ENCODE measurements at places on chromosomes 3 and 15.

GRCh38 chr3:52243791-52244628 is 1.5 kb upstream of the PPM1M start:
- DNase-seq, result no peak

DNA sequence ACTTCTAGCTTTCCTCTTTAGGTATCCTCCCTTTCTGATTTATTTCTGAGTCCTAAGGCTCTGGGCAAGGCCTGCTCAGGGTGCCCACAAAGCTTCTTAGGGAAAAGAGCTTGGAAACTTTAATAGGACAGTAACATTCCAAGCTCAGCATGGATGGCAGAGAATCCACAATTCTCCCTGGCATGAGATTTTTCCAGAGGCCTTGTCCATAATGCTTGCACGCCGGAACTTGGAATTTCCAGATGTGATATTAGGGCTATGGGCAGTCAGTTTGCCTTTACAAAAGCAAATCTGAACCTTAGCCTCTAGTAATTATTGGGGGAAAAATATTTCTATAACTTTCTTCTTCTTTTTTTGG is 139.0 kb upstream of the RBMS3 start:
- DNase-seq, result no peak

GRCh38 chr3:156626104-156626503 is 48.3 kb upstream of the TIPARP start:
- DNase-seq, result peak; percentile 46

DNA sequence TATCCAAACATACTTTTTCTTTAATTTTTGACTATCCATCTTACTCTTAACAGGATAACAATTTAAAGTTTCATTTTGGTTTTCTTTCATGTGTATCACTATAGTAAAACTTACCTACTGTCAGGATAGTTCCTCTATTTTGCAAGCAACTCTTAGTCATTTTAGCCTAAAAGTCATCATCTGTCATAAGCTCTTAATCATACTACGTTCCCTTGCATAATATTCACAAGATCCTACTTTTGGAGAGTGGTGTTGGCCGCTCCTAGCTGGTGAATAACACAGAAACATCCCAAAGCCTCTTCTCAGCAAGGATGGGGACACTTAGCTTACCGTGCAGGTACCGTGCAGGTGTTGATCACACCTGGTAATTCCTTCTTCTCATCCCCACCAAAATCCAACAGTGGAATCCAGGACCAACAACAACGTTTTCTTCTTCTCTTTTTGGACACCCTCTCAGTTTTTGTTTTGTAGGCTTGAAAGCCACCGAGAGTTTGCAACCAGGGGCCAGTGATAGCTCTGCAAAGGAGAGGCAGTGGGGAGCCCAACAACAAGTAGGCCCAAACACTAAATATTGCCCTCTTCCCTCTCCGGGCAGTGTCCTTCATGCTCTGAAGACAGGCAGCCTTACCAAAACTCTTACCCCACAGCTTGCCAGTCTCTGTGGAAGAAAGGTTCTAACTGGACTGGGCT is 433 bp downstream of the FILIP1L start:
- DNase-seq, result no peak

DNA sequence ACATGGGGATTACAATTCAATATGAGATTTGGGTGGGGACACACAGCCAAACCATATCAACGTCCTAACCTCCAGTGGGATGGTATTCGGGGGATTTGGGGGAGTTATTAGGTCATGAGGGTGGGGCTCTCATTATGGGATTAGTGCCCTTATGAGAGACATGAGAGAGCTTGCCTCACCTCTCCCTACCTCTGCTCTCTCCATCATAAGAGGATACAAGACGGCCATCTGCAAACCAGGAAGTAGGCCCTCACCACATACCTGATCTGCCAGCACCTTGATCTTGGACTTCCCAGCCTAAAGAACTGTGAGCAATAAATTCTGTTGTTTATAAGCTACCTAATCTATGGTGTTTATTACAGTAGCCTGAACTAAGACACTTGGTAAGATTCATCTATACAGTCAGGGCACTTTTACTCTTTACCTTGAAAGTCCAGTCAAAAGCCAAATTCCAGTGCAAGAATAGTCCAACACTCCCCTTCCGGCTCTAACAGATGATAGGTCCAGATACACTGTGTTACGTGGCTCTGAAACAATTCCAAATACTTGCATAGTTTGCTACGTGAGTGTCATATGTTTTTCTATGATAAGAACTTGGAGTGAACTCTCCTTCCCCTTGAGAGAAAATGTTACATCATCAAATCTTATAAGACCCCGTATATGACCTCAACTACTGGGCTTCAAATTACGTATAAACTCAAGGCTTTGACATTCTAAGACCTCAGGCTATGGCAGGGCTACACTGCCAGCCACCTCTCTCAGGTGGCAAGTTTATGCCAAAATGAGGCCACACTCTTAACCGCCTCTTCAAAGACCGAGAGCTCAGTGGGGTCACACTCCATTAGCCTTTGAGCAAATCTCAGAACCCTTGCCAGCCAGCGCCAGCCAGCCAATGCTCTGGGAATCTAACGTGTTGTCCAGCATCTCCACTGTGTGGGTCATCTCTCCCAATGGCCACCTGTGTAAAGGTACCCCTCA is 129.9 kb downstream of the XXYLT1 start:
- peak; percentile 33 for DNase-seq
